ENCODE measurements at places on chromosomes 2 and 18.

GRCh38 chr2:207873794-207874193, 104.1 kb upstream of the FZD5 start:
- no peak for DNase-seq

DNA sequence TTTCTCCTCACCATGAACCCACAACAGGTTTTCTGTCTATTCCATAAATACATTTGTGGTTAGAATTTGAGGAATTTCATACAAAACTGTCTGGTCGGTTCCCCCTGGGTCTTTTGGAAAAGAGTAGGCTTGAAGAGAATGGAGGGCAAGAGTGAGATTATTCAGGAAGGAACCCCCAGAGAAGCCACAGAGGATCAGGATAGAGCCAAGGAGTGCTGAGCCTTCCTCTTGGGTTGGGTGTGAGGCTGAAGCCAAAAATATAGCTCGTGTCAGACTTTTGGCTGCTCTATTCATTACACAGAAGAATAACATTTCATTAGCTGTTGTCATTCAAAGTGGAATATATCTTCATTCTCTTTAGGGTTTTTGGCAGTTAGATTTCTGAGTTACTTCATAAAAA, 45.9 kb upstream of the YES1 start:
- DNase-seq: no peak

DNA sequence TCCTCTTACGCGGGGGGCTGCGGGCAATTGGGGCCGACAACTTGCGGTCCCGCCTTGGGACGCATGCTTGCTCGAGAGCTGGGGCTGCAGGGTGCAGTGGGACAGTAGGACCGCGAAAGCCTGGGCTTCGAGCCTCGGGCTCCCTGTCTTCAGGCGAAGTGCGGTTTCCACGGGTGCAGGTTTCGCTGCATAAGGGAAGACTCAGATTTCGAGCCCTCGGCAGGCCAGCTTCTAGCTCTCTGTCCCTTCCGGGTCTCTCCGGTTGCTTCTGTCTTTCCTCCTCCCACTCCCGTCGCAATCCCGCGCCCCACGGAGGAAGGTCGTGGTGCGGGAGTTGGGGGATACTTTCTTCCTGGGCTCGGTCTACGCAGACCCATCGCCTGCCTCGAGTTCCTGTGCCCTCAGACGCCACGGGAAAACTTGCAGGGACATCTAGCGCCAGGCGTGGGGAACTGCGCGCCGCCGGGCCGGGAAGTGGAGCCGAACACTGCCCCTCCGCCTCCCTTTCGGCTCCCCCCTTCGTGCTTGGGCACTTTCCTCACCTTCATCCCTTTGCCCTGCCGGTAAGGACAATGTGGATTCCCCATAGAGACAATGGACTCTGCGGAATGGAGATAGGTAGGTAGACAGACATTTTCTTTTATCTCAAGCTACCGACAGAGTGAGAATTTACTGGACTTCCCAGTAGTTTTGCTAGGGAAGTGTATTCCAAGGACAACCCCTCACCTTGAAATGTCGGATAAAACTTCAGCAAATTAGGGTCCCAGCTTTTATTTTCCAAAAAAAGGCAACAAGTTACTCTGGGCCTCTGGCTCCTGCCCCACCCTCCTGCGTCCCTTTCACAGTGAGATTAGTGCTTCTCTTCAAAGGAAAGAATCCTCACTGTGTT, 4.2 kb upstream of the HOXD13 start:
- no peak for DNase-seq

DNA sequence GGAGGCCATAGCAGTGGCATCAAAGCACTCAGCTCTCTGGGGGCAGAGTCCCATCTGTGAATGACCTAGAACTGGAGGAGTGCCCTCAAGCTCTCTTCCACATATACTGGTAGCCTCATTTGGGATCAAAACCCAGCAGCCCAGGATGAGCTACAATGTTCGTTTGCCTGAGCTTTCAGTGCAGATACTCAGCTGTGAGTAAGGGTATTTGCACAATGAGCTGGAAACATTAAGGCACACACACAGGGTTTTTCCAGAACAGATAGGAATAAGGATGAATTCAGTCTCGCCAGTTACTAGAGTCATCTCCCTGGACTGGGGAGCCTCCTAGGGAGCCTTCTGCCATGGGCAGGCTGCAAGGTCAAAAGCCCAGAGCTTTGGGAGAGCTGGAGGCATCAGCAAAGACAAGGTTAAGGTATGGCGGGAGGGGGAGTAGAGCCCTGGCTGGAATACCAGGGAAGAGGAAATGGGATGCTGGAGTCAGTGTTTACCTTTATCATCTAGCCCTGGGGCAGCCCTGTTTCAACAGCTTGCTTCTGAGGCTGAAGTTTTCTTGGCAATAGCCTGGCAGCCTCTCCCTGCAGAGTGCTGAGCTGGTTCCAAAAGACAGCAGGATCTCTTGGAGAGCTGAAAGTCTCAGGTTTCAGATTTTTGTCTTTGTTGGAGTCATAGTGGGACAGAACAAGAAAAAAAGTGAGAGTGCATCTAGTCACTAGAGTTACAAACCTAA, 187.7 kb downstream of the LOXHD1 start:
- DNase-seq: no peak

DNA sequence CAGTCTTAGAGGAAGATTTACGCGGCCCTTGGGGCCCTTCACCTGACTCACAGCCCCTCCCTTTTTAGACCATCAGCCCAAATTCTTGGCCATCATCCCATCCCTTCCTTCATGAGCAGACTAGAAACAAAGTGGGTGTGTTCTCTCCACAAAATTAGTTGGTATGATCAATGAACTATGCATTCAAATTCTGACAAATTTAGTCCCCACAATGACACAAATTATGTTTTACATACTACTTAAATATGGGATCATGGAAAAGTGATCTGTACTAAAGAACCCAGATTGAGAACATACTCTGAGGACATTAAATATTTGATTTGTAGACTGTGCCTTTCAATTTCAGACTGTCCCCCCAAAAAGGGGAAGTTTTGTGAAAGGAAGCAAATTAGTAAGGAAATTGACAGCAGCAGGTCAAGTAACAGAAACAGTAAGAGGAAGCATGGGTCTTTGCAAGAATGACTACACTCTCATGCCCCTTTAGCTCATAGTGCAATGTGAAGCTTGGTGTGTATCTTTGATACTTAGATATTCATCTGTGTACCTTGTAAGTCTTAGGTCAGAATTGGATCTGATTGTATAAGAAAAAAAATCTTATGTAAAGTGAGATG, 2.2 kb upstream of the MAPRE2 start:
- no peak for DNase-seq

DNA sequence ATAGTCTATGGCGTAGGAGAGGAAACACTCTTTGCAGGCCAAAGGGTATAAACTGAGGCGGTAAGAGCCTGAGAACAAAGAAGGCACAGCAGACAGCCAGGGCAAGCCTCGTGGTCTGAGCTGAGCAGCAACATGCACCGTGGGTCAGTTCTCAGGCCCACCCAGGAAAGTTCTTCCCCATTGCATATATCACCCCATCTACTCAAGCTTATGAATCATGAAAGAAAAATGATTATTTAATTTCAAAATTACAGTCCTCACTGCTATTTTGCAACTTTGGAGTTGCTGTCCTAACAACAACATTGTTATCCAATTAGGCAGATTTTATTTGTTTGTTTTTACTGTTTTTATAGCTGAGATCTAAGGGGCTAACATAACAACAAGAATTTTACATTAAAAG, 54.7 kb upstream of the RIOK3 start:
- DNase-seq: no peak
